ENCODE measurements at places on chromosomes 11 and 22.

DNA sequence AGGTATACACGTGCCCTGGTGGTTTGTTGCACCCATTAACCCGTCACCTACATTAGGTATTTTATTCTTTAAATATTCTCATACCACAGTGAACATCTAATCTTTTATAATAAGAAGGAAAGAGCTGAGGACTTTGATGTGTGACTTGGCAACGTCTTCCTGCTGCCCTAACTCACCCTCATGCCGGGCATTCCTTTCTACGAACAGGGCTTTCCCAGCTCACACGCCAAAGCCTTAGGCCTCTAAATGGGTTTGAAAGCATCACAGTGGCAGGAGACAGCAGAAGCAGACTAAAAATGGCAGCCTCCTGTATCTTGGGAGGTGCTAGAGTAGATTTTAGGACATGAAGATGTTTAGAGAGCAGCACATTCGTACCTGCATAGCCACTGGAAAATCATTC lies 52.6 kb downstream of the CLTCL1 start:
- no peak for DNase-seq

DNA sequence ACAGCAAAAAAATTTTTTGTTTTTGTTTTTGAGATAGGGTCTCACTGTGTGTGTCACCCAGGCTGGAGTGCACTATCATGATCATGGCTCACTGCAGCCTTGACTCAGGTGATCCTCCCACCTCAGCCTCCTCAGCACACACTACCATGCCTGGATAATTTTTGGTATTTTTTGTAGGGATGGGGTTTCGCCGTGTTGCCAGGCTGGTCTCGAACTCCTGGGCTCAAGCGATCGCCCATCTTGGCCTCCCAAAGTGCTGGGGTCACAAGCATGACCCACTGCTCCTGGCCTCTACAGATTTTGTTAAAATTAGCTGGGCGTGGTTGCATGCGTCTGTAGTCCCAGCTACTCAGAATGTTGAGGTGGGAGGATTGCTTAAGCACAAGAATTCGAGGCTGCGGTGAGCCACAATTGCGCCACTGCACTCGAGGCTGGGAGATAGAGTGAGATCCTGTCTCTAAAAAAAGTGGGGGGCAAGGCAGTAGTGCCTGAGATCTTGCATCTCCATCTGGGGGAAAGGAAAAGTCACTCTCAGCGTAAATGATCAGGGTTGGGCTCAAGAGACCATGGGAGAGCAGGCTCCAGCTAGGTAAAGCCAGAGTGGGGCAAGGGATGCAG lies 10.6 kb upstream of the DGKZ start:
- no peak for DNase-seq

- DNase-seq, result no peak
Measured at GRCh38 chr11:128480665-128481064, 106.7 kb downstream of the ETS1 start.

- no peak for DNase-seq
Measured at GRCh38 chr22:50101870-50102565, 12.2 kb downstream of the MOV10L1 start.

GRCh38 chr11:126834149-126834548 lies 166.4 kb downstream of the KIRREL3 start:
- DNase-seq, result no peak

GRCh38 chr11:18457450-18457849 lies 1.8 kb downstream of the LDHAL6A start:
- no peak for DNase-seq

DNA sequence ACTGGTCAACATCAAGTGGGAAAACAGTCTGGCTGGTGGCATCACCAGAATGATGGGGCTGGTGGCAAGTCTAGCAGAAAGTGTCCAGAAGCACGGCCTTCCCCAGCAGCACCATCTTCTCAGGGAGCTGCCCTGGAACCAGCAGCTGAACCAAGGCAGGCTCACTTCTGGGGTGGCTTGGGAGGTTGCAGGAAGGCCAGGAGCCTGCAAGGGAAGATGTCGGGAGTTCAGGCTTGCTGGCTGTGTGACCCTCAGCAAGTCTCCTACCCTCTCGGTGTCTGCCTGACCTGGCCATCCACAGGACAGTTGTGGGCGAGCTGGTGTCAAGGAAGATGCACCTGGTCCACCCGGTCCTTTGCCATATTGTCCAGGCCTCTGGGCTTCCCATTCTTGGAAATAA lies 2.3 kb upstream of the PNPLA5 start:
- no peak for DNase-seq

DNA sequence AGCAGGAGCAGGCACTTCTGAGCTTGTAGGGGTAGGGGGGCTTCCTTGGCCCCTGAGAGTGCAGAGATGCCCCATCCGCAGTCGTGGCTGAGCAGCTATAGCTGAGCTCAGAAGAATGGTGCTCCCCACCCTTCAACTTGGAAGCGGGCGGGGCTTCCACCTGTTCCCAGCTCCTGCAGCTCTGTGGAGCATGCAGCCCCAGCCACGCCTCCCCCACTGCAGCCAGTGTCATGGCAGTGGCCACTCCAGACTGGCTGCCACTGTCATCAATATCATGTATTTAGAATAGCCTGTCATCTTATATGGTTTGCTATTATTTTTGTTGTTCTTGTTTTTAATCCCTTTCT lies 213.1 kb downstream of the LRRC4C start:
- no peak for DNase-seq

GRCh38 chr11:95908826-95909225 lies 15.1 kb downstream of the MTMR2 start:
- DNase-seq, result no peak

- DNase-seq, result no peak
Measured at GRCh38 chr11:9158898-9159391, 67.5 kb upstream of the SCUBE2 start.

- no peak for DNase-seq
Measured at GRCh38 chr22:47564651-47565434, 802.4 kb downstream of the TBC1D22A start.

DNA sequence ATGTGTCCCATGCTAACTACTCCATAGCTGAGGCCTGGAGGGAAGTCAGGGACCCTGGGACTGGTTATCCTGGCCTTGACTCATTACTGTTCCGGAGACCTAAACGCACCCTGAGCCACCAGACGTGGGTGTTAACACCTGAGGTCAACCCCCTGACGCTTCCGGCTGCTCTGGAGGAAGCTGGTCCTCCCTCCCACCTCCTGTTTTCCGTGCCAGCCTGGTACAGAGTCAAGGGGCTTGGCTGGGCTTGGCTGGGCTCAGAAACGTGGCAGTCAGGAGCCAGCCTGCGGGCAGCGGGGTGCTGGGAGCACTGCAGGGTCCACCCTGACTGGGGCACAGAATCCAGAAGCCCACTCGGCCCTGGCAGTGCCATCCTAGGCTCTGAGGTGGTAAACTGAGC lies 2.6 kb downstream of the TMPRSS4 start:
- no peak for DNase-seq

DNA sequence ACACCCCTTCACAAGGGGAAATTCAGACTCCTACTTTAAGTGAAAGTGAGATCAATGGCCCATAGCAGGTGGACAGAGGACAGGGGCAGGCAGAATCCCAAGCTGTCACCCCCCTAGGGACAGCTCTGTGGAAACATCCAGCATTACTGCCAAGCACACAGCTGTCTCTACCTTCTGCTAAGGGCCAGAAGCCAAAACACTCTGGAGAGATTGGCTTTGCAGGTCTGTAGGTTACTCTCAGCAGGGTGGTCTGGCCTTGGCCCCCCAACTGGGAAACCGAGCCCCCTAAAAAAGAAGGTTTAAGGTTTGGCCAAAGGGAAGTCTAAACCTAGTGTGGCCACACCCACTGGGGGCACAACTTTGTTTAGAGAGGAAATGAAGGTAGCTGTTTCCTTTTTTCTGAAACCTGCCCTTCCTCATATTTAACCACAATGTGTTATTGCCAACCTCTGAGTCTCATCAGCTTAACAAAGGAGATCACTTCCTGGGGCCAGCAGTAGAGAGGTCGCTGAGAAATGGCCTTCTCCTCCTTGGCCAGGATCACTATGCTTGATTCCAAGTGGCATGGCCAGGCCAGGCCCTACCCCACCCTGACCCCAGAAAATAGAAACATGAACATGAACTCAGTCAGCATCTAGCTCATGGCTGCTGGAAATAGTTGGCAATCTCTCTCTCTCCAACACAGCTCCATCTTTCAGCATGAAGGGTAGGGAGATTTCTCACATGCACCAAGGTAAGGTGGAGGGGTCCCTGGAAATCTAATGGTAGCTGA lies 25.9 kb upstream of the SCARF2 start:
- DNase-seq, result no peak

DNA sequence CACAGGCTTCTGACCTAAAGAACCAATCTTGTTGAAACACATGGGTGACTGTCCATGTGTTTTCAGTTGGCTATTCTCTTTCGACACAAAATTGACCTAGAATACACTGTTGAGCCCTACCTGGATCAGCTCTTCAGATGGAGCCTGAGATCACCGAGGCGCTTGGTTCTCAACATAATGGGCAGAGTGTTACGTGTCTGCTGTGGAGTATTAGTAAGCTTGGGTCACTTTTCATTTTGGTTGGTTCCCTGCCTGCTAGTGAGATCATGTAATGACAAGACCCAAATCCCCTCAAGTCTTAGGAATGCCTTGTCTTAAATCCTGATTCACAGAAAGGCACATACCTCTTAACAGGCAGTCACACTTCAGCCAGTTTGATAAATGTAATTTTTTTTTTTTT lies 8.7 kb downstream of the MED19 start:
- DNase-seq, result no peak

DNA sequence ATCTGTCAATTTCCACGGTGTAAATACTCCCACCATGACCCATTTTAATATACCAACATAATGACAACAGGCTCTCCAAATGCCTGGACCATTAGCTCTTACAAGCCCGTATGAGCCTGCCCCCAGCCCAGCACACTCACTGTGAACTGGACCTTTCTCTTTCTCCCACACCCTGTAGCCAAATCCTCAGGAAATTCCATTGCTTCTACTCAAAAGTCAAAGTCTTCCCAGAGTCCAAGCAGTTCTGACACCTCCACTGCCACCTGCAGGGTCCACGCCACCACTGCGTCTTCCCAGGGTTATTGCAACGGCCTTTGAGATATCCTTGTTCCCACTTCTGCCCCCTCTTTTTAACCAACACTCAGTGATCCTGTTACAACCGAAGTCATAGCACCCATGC lies 110.1 kb upstream of the ASPHD2 start:
- no peak for DNase-seq

DNA sequence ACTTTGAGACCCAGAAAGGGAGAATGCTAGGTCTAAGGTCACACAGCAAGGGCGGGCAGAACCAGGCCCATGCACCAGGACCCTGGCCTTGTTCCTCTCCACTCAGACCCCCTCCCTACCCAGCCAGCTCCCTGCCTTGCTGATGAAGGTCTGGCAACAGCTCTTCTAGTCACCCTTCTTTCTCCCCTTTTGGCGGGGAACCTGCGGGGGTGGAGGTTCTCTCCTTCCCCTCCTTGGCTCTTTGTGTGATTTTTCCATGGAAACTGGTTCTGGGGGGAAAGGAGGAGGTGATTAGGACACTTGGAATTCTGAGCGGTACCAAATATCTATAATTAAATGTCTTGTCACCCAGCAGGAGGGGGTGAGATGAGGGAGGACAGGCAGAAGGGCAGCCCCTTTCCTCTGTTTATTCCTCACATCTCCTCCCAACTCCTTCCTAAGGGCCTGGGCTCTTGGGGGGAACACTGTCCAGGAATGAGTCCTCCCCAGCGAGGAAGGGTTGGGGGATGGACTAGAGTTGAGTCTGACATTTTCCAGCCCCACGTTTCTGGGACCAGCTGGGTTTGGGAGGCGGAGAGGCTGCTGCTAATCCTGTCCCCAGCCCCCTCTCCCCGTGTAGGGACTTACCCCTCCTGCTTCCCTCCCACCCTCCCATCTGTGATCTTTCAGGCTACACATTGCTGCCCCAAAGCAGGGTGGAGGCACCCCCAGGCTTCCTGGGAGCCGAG lies 7.4 kb downstream of the ARHGEF17 start:
- no peak for DNase-seq

- DNase-seq, result no peak
Measured at GRCh38 chr11:60914633-60915247, 782 bp downstream of the TMEM109 start.

- no peak for DNase-seq
Measured at GRCh38 chr11:48087974-48088681, 107.8 kb downstream of the PTPRJ start.

DNA sequence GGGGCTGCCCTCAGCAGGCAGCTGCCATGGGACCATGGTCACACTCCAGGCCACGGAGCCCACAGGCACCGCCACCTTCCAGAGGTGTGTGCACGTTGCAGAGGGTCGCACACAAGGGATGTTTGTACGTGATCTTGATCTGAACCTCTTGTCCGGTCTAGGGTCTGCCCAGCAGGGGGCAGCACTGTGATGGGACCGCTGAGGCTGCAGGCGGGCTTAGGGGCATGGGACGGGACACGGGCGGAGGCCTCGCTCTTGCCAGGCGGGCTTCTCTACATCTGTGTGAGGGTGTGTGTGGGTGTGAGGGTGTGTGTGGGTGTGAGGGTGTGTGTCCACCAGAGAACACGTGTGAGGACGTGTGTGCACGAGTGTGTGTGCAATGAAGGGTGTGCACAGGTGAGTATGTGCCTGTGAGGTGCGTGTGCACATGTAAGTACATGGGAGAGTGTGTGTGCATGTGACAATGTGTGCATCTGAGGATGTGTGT lies 52.4 kb downstream of the CACNA1I start:
- DNase-seq, result no peak

DNA sequence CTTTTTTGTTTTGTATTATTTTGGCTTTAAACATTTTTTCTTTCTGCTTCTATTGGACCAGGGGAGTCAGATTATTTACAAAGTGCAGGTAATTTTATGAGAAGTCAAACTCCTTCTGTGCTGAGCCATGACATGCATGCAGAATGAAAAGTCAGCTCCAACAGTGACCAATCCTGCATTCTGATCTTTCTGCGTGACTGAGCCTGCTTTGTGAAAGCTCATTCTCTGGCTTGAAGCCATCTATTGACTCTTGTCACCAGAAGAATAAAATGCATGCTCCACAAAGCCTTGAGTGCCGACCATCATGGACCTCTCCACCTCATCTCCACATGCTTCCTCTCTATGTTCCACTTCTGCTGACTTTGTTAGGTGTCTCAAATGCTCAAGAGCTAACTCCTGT lies 50.2 kb downstream of the MIAT start:
- no peak for DNase-seq

GRCh38 chr22:31944700-31945442 lies 536 bp downstream of the YWHAH start:
- DNase-seq, result no peak

- no peak for DNase-seq
Measured at GRCh38 chr22:38258895-38259294, 13.9 kb downstream of the TMEM184B start.

- DNase-seq, result no peak
Measured at GRCh38 chr11:36280531-36280930, 8.7 kb downstream of the COMMD9 start.
